ENCODE measurements at places on chromosomes 7 and 10. TPM values are rescaled to one million over a fixed set of nuclear protein-coding genes. Genes with fewer than 3 reads are reported as not detected.

Gene PRSS1
- not detected for total RNA-seq

Gene CYP3A4
- total RNA-seq, result not detected

Gene CLRN3
- total RNA-seq, result not detected

Gene HABP2
- total RNA-seq, result not detected

Gene EZH2
- total RNA-seq, result 38.4 TPM

Gene CAMK2B
- total RNA-seq, result not detected

Gene GOLGA7B
- 12.0 TPM for total RNA-seq

Gene MNX1
- total RNA-seq, result 0.21 TPM

Gene AGR2
- not detected for total RNA-seq

Gene CYP26C1
- total RNA-seq, result 0.20 TPM

Gene MXI1
- 43.2 TPM for total RNA-seq

Gene CHPF2
- total RNA-seq, result 39.4 TPM

Gene HMX2
- not detected for total RNA-seq

Gene JAKMIP3
- 0.22 TPM for total RNA-seq

Gene TAS2R41
- total RNA-seq, result 0.99 TPM

Gene LOXL4
- not detected for total RNA-seq

Gene SAP25
- 43.1 TPM for total RNA-seq

Gene BLNK
- not detected for total RNA-seq

Gene NRCAM
- not detected for total RNA-seq

Gene SLC26A3
- not detected for total RNA-seq

Gene SLC13A4
- not detected for total RNA-seq

Gene PRXL2A
- 1.5 TPM for total RNA-seq

Gene PRR15
- total RNA-seq, result not detected
